Renal cortical epithelial cell (primary cell): ENCODE measurements at places on chromosomes 5 and 9.

DNA sequence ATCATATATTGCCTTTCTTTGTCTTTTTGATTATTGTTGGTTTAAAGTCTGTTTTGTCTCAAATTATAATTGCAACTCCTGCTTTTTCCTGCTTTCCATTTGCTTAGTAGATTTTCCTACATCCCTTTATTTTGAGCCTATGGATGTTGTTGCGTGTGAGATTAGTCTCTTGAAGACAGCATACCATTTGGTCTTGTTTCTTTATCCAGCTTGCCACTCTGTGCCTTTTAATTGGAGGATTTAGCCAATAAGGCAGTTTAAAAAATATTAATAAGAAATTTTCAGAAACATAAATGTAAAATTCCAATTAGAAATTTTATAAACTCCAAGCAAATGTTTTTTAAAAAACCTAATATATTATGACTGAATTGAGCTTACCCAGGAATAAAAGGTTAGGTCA lies 24.0 kb downstream of the BTNL8 start:
- DNase-seq = no peak

- peak; percentile 99 for DNase-seq
Measured at GRCh38 chr9:28212979-28213378, 639.7 kb upstream of the C9orf72 start.

DNA sequence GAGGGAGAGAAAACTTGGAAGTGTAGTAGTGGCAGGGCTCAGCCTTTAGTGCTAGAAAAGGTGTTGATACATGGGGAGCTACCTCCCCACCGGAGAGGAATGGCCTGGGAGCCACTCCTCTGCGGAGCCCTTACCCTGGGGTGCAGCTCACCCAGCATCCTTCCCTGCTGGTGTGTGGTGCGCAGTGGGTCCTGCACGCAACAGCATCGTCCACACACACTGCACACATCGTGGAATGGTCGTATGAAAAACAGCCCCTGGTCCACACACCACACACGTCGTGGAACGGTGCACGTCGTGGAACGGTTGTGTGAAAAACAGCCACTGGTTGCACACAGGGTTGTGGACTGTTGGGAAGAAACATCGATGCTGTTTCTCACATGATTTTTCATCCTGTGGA lies 16.1 kb upstream of the AHRR start:
- no peak for DNase-seq

DNA sequence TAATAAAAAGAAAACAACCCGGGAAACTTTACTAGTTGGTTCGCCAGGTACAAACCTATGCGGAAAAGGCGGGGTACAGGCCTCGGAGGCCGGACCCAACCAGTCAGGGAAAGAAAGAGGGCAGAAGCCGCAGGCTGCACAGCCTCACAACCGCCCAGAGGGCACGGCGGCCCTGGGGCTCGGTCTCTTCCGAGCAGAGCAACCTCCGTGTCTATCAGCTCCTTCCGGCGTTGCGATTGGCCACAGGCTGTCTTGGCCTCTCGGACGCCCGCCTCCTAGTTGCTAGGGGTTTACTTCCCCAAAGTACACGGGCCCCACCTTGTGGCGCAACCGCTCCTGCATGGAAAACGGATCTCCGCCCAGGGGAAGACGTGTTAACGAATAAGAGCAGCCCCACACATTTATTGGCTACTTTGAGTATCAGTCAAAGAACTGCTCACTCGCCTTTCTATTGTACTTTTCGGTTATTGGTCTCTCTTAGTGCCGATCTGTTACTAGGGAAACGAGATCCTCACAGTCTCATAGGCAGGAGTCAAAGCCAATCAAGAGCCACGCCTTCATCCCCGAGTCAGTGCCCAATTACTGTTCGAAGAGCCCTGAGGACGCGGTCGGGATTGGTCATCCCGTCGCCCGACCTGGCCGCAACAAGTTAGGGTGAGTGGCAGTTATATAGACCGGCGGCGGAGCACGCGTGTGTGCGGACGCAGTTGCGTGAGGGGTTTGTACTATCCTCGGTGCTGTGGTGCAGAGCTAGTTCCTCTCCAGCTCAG lies at the start of gene G3BP1:
Gene G3BP1, plus strand, starts transcription at position 696 of the 770 bp plus-strand sequence. CDS start 14,667 bp downstream, outside the sequence.
- DNase-seq = peak; percentile 100

- DNase-seq = peak; percentile 27
Measured at GRCh38 chr5:54135042-54135441, 175.3 kb downstream of the ARL15 start.

GRCh38 chr5:138972836-138973235 lies 97.7 kb upstream of the LRRTM2 start:
- no peak for DNase-seq

DNA sequence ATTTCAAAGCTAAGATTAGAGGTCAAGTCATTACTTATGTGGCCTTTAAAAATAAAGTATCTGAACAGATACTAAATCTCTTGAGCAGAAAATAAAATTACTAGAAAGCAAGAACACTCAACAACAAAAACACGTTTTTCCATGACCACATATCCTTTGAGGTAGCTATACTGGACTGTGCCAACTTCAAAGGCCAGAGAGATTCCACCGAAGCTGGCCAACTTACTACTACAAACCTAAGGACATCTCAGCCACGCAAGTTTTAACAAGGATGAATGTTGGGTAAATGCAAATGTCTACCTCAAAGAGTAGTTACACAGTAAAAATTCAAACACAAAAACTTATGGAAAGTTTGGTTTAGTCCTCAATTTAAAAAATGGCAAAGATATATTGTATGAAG lies 18.9 kb downstream of the PFDN1 start:
- no peak for DNase-seq

DNA sequence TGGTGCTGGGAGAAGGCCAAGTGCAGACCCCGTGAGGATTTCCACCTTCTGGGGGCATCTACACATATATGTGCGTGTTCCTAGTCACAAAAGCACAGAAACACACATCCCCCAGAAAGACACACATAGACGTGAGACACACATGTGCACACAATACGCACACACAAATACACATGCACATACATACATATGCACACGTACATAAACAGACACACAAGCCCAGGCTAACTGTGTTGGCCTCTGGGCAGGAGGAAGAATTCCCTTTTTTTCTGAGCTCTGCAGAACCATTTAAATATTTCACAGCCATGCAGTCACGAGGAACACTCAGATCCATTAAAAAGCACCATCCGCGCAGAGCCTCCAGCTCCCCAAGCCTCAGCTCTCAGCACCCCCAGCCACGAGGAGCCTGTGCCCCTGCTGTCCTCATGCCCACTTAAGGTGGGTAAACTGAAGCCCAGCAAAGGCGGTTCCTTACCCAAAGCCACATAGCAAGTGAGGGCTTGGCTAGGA lies 5.3 kb downstream of the NINJ1 start:
- no peak for DNase-seq

GRCh38 chr5:126745259-126745992 lies 31.5 kb upstream of the LMNB1 start:
- DNase-seq = peak; percentile 28

DNA sequence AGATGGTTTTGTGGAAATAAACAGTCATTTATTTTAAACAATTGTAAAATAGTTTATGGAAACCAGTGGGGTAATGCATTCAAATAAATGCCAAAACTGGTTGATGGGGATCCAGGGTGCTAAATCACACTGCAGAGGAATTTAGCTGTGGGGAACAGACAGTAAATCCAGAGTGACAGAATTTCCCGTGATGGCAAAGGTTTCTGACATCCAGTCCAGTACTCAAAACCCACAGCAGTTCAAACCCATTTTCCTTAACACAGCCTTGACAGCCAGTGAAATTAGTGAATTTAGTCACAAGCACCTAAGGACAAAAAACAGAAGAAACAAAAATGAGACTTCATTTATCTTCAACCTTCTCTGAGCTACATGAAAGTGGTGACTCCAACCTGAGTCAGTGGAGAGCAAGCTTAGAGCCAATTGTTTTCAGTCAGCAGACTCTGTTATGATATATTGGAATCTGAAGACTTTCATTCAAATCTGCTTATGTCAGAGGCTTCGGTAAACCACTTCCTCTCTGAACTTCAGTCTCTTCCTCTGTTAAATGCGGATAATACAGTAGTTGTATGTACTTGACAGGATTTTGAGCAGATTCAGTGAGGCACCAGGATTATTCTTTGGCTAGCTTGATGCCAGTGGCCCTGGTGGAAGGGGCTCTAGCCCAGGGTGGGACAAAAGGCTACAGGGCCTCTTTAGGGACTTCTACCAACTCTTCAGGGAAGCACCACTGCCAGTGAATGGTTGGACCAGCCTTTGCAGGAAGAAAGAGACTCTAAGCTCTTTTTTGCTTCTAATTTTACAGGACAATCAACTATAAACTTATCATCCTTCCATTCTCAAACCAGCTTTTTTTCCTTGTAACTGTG lies 185.3 kb downstream of the MAPKAP1 start:
- DNase-seq = peak; percentile 96

- peak; percentile 5 for DNase-seq
Measured at GRCh38 chr5:133738271-133738670, 125.9 kb upstream of the FSTL4 start.

DNA sequence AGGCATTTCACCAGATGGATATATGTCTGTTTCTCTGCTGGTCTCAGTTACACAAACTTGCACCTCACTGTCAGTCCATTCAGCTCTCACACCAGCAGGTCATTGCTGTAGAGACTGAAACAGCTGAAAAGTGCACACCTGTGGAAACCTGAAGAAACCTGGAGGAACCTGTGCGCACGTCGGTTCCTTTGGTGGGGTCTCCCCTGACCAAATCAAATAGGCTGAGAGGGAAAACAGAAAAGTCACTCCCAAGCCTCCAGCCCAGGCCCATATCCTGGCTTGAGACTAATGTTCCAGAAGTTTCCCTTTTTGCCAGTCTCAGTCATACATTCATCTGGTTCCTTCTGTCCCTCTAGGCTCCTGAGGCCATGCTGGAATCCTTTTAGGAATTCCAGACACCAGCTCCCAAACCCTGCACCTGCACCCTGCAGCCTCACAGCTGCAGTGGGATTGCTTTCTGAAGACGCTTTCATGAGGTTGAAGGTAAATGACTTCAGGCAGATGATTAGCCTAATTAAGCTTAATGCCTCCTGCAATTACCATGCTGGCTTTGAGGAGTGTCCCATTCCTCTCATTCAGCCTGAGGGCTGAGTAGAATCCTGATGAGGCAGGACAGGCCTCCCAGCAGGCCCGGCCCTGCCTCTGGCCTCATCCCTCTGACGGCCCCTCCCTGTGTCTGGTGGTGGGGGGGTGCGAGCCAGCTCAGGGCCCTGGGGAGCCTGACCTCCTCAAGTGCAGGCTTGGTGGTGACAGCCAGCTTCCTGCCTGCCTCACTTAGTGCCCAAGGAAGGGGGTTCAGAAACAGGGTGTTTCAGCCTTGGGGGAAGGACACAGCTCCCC lies 24.3 kb upstream of the CXCL14 start:
- DNase-seq = no peak
